ENCODE measurements at places on chromosomes 7 and 10. TPM values are rescaled to one million over a fixed set of nuclear protein-coding genes. Genes with fewer than 3 reads are reported as not detected.

Gene H2BK1
- total RNA-seq, result not detected

Gene PDZD7
- total RNA-seq, result 0.21 TPM

Gene AZGP1
- total RNA-seq, result 1.9 TPM

Gene NEBL
- 28.4 TPM for total RNA-seq

Gene SORBS1
- total RNA-seq, result 297 TPM

Gene IFIT1B
- 2.2 TPM for total RNA-seq

Gene CALN1
- 0.42 TPM for total RNA-seq

Gene ZKSCAN1
- total RNA-seq, result 51.5 TPM

Gene OR6B1
- total RNA-seq, result not detected

Gene MYH16
- not detected for total RNA-seq

Gene POLR2J2
- total RNA-seq, result 7.8 TPM

Gene NPY
- 4.3 TPM for total RNA-seq

Gene ZNF239
- total RNA-seq, result 8.1 TPM

Gene TAF6
- total RNA-seq, result 20.6 TPM

GRCh38 chr10:122293961-122294380, 22.9 kb downstream of the BTBD16 start:
- DNase-seq, result peak; percentile 76

- DNase-seq, result no peak
Observed at GRCh38 chr10:125264757-125265578, 104.6 kb upstream of the CTBP2 start.

GRCh38 chr7:35251606-35252310, 2.1 kb downstream of the TBX20 start:
- DNase-seq, result no peak

DNA sequence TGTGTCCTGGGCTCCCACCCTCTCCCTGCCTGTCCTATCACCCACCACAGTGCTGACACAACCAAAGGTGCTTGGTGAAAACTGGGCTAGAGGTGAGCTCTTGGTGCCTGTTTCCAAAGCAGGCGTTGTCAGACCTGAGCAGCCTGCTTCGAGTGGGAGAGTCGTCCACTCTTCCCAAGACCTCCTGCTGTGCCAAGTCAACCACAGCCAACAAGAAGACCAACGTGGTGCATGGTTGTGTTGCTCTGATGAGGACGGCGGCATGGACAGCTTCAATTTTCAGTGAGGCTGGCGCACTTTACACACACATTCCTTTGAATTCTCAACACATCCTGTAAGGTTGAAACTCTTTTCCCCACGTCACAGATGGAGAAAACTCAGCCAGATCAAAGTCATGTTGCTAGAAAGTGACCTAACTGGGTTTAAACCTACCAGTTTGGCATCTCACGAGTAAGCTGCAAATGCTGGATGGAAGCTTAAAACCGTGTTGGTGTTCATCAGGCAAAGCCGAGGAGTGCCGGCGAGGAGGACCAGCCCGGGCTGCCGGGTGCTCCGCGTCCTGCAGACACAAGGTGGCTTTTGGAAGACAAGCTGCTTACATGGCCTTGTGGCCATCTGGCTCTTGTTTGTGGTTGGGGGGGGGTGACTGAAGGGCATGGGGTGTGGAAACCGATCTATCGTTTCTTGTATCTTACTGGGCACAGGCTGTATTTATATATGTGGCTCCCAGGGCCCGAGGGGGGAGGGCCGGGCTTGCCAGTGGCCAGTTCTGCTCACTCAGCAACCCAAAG, 39.3 kb downstream of the INSIG1 start:
- no peak for DNase-seq

- no peak for DNase-seq
Observed at GRCh38 chr10:110883924-110884323, 12.2 kb downstream of the PDCD4 start.

DNA sequence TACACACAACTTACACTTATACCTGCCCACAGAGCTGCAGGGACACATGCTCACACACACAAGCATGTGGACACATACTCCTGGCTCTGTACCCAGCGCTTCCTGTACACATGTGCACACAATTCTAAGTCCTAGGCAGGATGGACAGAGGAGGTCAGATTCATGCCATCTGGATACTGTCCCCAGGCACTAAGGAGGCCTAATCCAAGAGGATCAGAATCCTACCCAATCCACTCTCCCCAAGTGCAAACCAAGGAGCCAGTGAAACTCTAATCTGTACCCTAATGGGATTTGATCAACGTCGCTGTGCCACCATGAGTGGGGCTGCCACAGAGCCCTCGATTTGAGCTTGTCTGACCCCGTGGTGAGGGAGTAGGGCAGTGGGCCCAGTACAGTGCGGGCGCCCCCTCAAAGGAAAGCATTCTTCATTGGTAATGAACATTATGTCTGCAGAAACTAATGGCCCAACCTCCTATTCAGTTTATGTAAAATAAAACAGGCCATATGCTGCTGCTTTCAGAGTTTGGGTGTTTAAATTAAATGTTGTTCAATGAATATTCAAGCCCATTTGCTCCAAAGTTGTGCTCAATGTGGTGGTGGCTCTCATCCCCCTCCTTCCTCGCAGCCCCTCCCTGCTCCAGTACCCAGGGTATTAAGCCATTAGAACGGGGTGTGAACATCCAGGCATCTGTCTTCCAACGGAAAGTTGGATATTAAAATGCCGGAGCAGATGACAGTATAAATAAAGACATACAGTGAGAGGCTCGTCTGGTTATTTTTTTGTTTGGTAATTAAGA, 26.4 kb downstream of the RPS24 start:
- DNase-seq, result no peak

DNA sequence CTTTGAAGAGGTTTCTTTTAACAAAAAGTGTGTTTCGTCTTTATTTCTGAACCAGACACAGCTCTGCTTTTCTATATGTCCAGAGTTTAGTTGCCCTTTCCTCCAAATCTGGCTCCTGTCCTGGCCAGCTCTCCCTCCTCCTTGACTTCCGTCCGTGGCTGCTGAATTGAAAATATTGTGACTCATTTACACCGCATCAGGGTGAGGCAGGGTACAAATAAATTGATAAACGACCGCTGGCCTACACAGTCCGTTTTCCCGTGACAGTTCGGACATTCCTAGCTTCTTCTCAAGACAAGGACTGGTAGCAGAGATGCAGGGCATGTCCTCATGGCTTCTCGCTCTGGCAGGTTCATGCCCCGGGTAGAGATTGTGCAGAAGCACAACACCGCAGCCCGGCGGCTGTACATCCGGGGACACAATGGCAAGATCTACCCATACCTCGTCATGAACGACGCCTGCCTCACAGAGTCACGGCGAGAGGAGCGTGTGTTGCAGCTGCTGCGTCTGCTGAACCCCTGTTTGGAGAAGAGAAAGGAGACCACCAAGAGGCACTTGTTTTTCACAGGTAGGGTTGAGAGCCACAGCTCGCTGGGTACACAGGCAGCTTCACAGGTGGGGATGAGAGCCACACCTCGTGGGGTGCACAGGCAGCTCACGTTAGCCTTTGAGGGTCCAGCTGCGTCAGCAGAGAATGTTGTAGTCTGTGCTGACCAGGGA, 126.6 kb downstream of the TRRAP start:
- no peak for DNase-seq

DNA sequence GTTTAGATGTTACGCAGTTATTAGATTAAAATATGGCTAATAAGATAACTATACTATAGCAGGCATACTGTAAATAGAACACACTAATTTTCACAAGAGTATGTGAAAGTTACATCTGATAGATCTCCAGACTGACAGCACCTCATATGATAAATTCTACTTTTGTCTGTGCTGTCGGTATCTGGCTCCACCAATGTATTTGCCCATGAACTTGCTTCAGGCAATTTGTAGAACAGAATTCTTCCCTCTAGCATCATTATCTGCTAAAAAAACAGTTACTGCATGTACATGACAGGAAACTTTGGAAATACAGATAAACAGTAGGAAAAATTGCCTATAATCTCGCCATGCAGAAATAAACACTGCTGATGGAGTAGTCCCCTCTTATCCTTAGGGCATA, 137.7 kb downstream of the WNT2 start:
- no peak for DNase-seq

DNA sequence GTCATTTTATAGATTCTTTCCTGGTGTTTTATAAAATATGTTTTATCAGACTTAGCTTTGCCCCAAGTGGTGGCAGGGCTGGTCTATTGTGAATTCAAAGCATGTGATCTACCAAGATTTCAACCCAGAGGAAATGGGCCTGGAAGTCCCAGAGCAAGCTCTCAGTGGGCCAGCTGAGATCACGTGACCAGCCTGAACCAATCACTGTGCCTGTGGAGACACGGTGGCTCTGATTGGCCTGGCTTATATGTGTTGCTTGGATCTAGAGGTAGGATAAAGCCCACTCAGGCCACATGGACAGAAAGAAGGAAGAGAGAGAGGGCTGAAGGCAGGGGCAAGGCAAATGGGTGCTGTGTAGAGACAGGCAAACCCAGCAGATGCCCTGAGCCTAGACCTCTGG, 65.5 kb upstream of the GATA3 start:
- no peak for DNase-seq

- no peak for DNase-seq
Observed at GRCh38 chr10:29709484-29710002, 74.8 kb upstream of the SVIL start.

DNA sequence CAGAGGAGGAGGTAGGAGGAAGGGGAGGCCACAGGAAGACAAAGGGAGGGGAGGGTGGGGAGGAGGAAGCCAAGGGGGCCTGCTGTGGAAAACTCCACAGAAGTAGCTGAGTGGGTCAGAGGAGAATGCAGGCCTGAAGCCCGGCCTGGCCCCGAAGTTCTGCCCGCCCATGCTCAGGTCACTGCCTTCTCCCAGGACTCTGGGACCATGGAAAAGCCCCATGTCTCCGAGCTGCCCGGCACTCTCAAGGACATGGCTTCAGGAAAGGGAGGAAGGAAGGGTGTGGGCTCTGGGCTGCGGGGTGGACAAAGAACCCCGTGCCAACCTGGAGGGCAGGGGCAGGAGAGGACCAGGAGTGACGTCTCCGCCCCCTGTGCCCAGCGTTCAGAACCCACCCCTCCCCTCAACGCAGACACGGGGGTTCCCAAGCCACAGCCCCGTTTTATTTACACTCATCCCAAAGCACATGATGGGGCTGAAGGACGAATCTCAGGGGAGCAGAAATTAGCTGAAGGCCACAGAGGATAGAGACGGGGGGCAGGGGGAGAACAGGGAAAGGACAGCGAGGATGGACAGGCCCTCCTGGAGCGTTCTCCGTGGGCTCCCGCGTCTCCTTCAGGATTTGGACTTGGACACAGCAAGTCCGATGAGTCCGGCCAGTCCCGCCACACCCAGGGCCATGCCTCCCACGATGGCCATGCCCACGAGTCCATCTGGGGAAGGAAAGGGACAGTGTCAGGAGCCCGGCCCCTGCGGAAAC, 1.8 kb upstream of the CLDN15 start:
- no peak for DNase-seq

- DNase-seq, result no peak
Observed at GRCh38 chr10:86586516-86586915, 64.9 kb upstream of the WAPL start.

GRCh38 chr7:136359333-136359903, 382.3 kb upstream of the MTPN start:
- no peak for DNase-seq

- no peak for DNase-seq
Observed at GRCh38 chr7:155383756-155384491, 74.0 kb upstream of the EN2 start.

DNA sequence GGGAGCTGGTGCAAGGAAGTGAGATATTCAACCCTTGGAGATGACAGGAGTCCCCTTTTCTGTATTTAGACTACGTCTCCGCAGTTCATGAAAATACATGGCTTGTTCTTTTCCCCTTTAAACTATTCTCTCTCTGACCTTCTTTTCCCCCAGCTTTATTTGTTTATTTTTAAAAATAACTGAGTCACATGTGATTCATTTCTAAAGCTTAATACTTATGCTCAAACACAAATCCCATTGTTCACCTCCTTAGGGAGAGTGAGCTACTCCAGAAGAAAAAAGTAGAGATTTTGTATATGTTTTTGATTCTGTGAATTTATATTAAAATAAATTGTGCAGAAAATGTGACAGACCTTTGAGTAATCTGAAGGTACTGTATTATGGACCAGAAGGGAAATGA, 35.9 kb upstream of the FZD1 start:
- no peak for DNase-seq

DNA sequence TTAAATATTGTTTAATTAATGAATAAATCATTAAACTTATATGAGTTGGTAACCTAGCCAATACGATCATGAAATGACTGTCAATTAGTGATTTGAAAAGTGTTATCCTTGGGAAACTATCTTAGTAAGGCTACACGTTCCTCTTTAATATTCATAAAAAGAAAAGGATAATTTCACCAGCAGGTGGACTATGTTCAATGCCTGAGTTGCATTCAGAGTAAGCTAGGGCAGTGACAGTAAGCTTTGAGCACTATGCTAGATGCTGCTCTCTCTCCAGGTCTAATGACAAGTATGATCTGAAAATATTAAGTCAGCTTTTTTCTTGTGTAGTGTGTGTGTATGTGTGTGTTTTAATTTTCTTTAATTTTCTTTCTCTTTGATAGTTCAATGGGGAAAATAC, 486.3 kb upstream of the PCDH15 start:
- no peak for DNase-seq

- DNase-seq, result no peak
Observed at GRCh38 chr7:20249376-20249775, 32.2 kb upstream of the MACC1 start.

DNA sequence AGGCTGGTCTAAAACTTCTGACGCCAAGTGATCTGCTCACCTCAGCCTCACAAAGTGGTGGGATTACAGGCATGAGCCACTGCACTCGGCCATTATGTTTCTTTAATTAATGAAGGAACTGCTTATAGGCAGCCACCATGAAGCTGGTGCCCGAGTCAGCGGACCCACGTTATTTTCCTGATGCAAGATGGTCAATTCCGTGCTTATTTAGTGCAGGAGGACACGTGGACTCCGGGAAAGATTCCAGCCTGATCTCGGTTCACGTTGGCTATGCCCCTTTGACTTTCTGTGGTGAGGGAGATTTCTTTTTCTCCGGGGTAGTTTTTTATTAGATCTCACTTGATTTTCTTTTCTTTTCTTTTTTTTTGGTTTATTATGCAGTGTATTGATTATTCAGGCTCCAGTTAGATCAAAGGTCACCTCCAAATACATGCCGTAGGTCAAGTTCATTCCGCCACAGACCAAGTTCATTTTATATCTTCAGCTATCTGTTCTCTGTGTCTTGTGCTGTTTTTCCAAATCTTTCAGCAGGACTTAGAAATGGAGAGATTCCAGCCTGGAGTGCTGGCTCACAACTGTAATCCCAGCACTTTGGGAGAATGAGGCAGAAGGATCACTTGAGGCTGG, 8.3 kb downstream of the CAMK1D start:
- DNase-seq, result no peak

DNA sequence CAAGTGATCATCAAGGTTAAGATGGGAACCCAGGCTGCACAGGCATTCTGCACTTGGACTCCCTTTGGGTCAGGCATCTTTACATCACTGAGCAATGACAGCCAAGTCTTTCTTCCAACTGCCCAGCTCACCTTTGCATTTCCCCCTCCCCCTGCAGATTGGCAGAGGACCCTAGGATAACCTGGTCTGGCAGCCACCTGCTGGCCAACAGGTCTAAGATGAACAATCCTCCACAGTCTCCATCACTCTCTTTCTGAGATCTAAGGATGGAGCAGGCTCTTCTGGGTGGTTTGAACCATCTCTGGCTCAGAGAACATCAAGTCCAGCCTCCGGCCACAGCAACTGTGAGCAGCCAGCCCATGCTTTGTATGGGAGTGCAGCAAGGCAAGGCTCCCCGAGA, 75.8 kb downstream of the RAB11FIP2 start:
- no peak for DNase-seq
